ENCODE measurements at places on chromosomes 16 and 17.

- no peak for DNase-seq
These were observed 40.5 kb downstream of the BEAN1 start for GRCh38 chr16:66467611-66468010.

DNA sequence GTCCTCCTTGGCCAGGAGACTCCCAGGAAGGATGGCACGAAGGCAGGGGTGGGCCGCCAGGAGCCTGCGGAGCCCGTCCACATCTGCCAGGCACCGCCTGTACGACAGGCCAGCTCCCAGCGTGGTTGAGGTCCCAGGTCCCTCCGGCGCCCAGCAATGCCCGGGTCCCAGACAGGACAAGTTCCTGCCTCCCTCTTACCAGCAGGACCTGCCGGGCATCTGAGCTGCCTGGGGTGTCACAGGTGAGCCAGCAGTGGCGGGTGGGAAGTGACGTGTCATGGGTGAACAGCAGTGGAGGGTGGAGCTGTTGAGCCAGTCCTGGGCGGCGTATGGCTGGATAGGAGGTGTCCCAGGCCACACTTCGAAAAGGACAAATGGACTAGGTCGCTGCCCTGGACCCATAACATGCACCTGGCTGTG is 15.7 kb upstream of the BAHCC1 start:
- DNase-seq, result no peak

DNA sequence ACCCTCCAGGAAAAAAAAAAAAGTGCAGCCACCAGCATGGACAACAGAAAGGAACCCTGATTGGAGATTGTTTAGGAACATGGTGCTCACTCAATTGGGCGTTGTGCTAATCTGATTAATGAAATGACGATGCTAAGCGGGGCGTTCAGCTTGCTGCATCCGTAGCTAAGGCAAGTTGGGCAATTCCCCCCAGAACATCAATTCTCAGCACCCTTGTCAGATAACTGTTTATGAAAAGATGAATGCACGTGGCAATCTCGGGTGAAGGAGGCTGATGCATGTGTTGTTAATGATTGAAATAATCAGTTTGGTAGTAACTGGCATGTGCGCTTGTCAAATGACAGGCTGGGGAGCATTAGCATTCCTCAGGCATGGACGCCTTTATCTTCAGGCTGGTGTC is 57.0 kb downstream of the HS3ST3A1 start:
- no peak for DNase-seq

DNA sequence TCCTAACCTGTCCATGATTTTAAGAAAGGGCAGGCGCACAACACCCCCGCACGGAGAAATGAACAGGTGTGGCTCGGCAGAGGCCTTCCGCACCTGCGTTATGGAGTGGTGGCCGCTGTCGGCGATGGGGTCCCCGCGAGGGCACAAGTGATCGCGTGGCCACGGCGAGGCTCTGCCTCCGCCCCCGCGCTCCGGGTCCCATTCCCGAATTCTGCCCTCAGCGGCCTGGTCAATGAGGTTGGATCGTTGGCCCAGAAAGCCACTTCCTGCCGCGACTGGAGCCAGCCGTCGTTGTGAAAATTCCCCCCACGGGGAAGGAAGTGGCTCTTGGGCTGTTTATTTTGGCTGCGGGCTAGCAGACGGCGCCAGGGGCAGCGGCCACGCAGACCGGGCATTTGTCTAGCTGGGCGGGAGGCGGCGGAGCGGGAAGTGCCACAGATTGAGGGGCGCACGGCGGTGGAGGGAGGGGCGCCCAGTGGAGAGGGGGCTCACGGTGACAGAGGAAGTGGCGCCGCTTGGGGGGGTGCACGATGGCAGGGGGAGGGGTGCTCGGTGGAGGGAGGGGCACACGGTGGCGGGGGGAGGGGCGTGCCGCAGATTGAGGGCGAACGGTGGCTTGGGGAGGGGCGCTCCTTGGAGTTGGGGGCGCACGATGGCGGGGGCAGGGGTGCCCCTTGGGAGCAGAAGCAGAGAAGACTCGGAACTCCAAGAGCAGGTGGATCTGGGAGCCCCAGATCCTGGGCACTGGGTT is 25.0 kb downstream of the MRC2 start:
- DNase-seq, result no peak

- DNase-seq, result no peak
These were observed 10.7 kb upstream of the KRT28 start for GRCh38 chr17:40810494-40810893.

DNA sequence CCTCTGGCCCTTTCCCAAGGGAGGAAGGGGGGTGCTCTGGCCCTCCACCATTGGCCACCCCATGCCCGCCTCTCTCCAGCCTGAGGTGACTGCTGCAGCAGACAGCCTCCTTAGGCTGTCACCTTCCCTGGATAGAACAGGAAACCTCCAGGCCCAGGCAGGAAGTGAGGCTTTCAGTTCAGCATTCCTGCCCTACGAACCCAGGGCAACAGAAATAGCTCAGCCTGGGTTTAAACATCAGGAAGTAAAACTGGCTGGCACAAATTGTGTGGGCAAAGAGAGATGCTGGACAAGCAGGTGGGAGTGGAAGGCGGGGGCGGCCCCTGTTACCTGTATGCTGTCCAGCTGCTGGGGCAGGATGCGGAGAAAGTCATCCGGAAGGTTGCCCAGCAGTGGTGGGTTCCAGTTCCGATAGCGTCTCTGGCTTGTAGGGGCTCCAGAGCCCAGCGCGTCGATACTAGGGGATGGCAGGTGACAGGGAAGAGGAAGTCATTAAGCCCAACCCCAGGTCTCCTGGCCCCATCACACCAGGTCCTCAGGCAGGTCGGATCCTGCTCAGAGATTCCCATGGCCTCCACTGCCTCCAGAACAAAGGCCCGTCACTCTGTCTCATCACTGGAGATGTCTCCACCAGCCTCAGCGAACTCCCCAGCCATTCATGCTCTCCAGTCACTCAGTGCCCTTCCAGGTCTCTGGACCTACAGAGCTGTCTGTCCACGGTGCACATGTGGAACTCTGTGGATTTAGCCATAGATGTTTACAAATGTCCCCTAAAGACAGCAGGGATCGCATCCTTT is 23.6 kb upstream of the MRPS23 start:
- DNase-seq, result no peak

- DNase-seq, result no peak
These were observed 293.8 kb downstream of the ABCC12 start for GRCh38 chr16:47861999-47862398.
